ENCODE measurements at places on chromosomes 12 and 14.

DNA sequence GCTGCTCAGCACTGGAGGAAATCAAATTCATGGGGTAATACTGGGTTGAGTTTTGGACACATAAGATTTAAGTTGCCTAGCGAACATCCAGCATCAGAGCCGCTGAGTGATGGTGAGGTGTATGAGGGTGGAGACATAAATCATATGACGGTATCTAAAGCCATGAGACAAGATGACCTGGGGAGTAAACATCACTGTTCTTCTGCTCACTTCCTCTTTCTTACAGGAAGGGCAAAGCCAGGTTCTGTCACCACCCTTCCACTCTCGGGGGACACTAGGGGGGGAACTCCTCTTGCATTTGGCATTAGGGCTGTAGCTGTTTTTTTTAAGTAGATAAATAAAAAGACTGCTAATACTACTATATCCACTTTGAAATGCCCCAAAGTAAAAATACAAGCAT, 24.0 kb downstream of the PRDM4 start:
- DNase-seq, result no peak

DNA sequence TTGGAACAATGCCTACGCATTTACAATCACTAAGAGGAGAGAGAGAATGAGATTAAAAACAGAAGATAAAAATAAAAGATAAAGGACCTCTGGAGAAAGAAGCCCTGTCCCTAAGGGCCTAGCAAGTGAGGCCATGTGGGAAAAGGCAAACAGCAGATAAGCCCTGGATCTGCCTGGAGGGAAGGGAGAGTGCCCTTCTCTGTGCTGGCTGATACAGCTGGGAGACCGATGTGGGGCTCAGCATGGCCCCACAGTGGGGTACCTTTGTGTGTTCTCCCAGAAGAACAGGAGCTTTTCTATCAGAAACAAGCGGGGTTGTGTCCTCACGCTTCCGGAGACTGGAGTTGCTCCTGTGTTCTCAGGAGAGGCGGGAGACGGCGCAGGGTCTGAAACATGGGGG, 59.9 kb downstream of the TMCC3 start:
- DNase-seq, result peak; percentile 72

DNA sequence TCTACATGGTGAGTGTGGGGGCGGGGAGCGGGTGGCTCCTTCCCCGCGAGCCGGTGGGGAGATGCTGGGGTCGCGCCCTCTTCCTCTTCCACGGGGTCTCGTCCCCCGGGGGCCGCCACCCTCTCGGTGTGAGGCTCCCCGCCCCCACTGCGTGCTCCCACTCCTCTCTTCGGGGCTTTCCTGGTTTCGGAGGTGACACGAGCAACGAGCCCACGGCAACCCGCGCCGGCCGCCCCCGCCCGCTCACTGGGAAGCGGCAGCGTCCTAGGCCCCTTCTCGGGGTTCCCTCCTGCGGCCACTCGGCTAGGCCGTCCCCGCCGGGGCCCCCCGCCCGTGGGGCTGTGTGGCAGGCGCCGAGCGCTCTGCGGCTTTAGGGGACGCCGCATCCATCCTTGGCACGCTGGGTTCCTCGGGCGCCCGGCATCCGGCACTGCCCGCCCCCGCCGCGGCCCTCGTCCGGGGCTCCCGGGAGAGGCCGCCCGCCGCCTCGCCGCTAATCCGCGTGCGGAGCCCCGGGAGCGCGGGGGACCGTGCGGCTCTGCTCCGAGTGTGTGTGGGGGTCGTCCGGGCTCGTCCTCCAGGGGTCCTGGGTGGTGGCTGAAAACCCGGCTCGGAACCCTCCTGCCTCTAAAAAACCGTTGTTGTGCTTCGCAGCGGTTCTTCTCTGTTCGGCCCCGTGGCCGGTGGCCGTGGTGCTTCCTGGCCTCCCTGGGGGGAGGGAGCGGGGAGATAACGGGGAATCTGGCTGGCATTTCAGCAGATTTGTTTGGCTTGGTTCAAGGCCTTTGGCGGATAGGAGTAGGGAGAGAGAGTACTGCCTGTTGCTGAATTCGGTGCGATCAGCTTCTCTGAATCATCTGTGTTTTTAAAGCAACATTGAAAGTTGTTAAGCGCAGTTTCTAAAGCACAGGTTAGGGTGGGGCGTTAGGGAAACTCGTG, 1.0 kb downstream of the PCNX1 start:
- DNase-seq, result peak; percentile 39

DNA sequence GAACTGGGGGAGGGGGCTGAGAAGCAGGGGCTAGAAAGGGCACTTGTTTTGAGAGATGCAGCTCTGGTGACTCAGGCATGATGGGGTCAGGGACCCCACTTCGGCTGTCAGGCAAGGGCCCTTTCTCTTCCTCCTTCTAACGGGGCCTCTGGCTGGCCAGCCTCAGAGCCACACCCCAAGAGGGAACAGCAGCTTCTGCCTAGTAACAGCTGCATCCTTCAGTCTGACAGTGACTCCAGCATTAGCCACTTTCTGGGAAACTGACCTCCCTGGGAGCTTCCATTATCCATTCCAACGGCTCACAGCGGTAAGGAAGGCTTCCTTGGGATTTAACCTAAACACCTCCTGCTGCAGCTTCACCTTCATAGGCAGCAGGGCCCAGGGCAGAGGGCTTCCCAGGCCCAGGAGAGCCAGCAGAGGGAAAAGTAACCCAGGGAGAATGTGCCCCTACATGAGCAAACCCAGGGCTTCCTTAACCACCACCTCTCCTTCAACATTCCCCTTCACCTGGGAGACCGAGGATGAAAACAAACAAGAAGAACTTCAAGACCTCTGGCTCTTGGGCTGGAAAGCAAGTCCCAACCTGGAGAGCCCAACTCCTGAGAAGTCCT, 2.7 kb downstream of the NCKAP5L start:
- no peak for DNase-seq

DNA sequence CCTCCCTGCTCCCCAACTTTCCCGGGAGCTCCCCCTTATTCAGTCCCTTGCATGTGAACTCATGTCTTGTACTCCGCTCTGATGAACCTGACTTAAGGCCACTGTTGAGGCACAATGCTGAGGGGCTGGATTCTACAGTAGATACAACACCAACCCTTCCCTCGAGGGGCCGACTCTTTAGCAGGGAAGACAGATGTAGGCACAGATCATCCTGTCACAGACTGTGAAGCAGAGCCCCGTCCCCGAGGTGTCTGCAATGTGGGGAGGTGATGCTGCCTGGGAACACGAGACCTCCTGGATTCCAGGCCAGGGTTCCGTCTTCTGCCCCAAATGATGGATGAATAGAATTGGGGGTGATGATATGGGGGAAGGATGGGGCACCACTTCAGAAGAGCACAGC, 175.1 kb downstream of the CHST11 start:
- no peak for DNase-seq

GRCh38 chr12:57151741-57152630, 4.6 kb upstream of the LRP1-AS start:
- DNase-seq, result no peak

DNA sequence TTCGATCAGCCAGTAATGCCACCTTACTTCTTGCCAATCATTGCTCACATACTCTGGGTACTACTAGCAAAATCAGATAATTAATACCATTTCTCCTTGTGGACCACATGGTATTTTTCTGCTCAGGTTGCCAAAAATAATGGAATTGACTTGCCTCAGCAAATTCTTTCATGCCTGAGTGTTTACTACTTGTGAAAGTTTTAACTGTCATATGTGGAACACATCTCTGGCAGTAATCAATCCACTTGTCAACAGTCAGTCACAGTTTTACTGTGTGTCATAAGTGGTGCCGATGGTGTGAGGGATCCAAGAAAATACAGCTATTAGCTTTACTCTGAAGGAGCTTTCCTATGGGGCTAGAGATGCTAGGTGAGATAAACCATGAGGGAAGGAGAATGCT, 55.3 kb upstream of the ATF1 start:
- DNase-seq, result no peak

DNA sequence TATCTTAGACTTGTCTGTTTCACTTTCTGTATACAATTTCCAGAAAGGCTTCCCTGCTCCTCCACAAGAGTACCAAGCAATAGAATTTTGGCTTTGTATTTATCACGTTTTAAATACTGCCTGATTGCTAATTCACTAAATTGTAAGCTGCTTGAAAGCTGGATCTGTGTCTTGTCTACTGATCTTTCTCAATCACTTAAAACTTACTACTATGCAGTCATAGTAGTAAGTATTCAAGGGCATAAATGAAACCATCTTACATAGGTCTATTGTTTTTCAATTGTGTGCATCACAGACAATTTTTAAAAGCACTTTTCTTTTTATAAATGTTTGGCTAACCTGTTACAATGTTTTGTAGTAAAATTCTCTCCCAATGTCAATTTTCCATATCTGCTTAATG, 1.2 kb upstream of the GLIPR1L2 start:
- DNase-seq, result no peak

GRCh38 chr12:20567413-20567812, 127.7 kb upstream of the SLCO1C1 start:
- DNase-seq, result no peak

GRCh38 chr12:58090685-58091084, 149.3 kb downstream of the ATP23 start:
- no peak for DNase-seq

GRCh38 chr12:57272337-57273151, 21.6 kb upstream of the STAC3 start:
- no peak for DNase-seq

GRCh38 chr12:4271717-4272423, 1.7 kb upstream of the CCND2 start:
- DNase-seq, result no peak

DNA sequence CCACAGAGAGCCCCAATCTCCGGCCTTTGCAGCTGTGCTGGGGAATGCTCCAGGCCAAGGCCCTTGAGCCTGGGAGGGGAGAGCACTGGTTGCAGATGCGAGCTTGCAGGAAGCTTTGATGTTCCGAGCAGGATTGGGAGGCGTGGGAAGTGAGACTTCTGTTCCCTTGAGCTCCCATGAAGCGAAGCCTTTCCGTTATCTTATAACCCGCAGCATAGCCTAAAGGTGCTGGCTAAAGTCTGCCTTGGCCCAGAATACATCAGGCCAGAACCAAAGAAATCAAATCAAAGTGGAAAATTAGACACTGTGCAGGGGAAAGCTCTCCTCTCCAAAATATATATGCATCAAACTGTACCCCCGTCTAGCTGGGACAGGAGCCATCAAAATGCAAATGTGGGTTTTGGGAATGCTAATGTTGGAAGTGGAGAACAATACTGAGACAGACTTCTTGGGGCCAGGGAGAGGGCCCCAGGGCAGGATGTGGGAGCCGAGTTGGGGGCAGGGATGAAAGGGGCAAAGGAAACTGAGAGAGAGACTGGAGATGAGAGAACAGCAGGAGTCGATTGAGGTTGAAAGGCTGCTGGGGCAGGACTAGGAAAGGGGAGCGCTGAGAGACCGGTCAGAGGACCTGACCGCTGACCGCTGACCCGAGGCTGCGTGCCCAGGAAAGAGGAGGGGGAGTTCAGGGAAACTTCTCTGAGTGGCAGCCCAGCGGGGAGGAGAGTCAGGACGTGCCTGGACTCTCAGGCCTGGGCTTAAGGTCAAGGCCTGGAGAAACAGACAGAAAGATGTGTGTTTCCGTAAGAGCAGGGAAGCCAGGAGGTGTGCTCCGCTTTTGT, 152.2 kb upstream of the PARP11 start:
- no peak for DNase-seq

DNA sequence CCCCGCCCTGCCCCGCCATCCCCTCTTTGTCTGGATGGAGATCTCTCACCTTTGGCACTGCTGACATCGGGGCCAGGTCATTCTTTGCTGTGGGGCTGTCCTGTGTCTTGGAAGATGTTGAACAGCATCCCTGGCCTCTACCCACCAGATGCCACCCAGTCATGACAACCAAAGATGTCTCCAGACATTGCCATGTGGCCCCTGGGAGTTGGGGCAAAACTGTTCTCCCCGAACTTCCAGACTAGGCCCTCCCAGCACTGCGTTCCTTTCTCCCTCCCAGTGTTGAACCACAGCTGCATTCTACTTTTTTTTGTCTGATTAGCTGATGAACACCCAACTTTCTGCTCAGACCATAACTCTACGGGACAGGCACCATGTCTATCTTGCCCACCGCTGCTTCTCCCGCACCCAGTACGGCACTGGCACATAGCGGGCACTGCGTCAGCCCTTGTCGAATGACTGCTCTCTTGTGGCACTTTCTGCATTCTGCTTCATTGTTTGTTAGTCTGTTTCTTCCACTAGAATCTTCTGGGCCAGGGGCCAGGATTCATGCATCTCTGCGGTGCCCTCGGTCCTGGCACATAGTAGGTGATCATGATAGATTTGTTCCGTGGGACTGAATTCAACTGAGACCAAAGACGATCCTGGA, 13.1 kb upstream of the MYL2 start:
- no peak for DNase-seq

- no peak for DNase-seq
These were observed 163.0 kb downstream of the BRMS1L start for GRCh38 chr14:35988972-35989690.

- no peak for DNase-seq
These were observed 122.3 kb downstream of the EML1 start for GRCh38 chr14:99915305-99916090.

DNA sequence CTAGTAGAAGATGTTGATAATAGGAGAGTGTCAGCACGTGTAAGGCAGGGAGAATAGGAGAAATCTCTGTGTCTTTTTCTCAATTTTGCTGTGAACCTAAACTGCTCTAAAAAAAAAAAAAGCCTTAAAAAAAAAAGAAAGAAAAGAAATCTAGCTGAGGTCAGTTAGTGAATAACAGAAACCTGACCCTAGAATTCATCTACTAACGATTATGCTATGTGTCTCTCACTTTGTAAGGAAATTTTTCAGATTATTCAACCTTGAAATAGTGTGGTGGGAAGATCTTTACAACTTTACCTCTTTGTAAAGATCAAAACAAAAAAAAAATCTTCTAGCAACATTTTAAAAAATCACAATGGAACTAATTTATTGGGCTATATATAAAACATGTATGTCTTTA, 995.7 kb downstream of the GALC start:
- no peak for DNase-seq

DNA sequence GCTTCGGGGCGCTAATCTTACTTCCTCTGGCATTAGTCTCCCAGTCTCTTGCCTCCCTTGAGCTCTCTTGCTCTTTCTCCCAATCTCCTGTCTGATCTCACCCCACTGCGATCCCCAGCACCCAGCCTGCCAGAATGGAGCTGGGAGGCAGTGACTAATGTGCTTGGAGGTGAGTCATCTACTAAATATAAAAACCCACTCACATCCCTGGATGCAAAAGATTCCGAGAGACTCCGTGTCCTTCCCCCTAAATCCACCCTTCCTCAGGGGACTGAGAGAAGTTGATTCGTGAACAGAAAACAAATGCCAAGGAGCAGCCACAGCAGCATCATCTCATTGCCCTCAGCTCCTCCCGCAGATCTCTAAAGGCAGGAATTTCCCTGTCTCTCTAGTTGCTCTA, 45.7 kb upstream of the KCNA5 start:
- peak; percentile 37 for DNase-seq

DNA sequence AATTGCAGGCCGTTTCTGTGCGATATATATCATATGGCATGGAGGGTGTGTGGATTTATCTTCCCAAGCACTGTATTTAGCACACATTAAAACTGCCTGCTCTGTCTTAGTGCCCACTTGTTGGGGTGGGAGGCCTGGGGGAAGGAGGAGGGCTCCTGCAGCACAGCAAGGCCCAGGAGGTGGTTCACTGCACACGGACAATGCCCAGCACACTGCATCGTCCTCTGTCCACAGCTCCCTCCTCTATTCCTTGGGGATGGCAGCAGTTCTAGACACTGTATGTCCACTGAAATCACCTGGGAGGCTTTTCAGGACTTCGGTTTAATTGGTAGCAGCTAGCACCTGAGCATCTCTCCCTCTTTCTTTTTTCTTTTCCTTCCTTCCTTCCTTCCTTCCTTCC, 161.2 kb downstream of the KTN1 start:
- DNase-seq, result no peak

Data from NCI-H345 (cell line).